Brain microvascular endothelial cell (primary cell): ENCODE measurements at places on chromosomes 7 and 10.
A peak's percentile ranks its signal among the peaks of the same experiment; 100 is the strongest.

DNA sequence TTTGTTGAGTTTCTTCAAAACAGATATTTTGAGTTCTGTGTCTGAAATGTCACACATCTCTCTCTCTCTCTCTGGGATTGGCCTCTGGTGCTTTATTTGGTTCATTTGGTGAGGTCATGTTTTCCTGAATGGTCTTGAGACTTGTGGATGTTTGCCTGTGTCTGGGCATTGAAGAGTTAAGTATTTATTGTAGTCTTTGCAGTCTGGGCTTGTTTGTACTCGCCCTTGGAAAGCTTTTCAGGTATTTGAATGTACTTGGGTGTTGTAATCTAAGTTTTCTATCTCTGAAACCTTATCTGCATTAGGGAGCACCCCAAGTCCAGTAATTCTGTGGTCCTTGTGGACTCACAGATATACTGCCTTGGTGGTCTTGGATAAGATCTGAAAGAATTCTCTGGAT lies 106.7 kb upstream of the PRSS58 start:
- no peak for DNase-seq

- no peak for DNase-seq
Measured at GRCh38 chr10:61785473-61786105, 115.9 kb upstream of the ARID5B start.

- DNase-seq: no peak
Measured at GRCh38 chr10:129544205-129545202, 77.5 kb downstream of the MGMT start.

GRCh38 chr10:772227-772637 lies 82.8 kb upstream of the DIP2C start:
- DNase-seq: no peak

- DNase-seq: no peak
Measured at GRCh38 chr7:39808796-39809481, 141.1 kb upstream of the CDK13 start.

DNA sequence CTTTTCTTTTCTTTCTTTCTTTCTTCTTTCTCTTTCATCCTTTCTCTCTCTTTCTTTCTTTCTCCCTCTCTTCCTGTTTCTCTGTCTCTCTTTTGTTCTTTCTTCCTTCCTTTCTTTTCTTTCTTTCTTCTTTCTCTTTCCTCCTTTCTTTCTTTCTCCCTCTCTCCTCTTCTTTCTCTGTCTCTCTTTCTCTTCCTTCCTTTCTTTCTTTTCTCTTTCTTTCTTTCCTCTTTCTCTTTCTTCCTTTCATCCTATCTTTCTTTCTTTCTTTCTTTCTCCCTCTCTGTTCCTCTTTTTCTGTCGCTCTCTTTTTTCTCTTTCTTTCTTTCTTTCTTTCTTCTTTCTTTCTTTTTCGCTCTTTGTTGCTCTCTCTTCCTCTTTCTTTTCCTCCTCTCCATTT lies 1149.2 kb upstream of the AUTS2 start:
- no peak for DNase-seq

DNA sequence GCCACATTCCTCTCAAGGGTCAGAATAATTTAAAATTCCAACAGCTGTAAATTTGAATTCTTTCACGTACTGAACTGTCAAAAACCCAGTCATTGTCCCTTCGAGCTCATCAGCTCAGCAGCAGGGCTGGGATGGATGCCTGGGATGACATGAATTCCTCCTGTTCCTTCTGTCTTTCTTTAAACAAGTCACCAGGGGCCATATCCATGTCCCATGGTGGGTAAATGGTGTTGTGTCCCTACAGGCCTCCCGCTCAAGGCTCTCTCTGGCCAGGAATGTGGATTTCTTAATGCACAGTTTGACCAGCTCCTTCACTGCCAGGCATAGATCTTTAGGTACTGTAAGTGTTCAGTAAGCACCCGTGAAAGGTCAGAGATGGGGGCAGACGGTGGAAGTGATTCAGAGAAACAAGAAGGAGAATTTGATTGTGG lies 13.8 kb upstream of the TECPR1 start:
- DNase-seq: peak; percentile 66

- no peak for DNase-seq
Measured at GRCh38 chr7:36527549-36527913, 137.9 kb downstream of the ANLN start.

- no peak for DNase-seq
Measured at GRCh38 chr10:124287791-124288190, 130.9 kb downstream of the OAT start.

GRCh38 chr7:41907444-41907843 lies 204.6 kb upstream of the INHBA start:
- no peak for DNase-seq

GRCh38 chr7:12965767-12966166 lies 278.3 kb downstream of the ARL4A start:
- DNase-seq: no peak

DNA sequence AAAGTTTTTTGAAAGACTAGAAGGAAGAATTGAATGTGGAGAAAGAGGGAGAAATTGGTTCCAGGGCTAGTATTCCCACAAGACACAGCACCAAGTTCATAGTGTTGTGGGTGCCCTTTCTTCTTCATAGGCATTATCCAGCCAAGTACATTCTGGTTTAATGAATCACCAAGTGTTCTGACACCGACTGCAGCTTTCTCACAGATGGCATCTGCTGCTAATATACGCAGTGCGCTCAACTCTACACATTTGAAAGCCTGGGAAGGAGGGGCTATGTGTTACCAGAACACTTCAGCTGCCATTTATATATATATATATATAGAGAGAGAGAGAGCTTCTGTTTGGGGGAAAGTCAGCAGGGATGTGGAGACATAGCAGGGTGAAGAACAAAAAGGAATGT lies 1168.4 kb downstream of the GATA3 start:
- DNase-seq: no peak

- no peak for DNase-seq
Measured at GRCh38 chr10:91103384-91104192, 116.9 kb upstream of the PCGF5 start.

DNA sequence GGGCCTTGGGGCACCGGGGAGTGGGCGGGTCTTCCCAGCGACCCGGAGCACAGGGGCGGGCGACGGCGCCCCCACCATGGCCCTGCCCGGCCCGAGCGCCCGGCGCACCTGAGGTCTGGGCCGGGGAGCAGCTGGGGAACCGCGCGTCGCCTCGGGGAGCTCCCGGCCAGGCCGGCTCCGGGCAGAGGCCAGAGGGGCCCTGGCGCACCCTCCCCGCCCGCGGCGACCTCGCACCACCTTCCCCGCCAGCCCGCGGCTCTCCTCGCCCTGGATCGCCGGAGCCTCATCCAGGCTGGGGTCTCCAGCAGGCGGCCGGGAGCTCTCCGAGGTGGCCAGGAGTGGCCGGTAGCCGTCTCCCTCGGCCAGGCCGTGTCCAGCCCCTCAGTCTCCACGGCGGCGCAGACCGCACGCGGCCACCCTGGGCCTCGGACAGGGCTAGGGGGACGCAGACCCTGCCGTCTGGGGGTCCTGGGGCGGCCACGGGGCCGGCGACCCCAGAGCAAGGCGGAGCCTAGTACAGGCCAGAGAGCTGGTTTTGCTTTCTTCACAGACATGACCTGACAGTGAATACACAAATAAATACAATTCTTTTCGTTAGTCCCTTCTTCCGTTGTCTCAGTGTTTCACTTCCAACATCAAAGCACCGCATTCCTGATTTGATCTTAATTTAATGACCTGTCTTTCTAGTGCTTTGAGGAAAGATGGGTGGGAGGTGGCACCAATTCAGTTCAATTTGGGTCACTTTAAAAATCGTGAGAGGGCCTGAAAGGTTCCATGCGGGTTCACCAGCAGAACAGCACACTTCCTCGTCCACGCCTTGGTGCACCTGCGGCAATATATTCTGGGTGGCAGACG lies 356.9 kb downstream of the DNAJB6 start:
- DNase-seq: no peak

DNA sequence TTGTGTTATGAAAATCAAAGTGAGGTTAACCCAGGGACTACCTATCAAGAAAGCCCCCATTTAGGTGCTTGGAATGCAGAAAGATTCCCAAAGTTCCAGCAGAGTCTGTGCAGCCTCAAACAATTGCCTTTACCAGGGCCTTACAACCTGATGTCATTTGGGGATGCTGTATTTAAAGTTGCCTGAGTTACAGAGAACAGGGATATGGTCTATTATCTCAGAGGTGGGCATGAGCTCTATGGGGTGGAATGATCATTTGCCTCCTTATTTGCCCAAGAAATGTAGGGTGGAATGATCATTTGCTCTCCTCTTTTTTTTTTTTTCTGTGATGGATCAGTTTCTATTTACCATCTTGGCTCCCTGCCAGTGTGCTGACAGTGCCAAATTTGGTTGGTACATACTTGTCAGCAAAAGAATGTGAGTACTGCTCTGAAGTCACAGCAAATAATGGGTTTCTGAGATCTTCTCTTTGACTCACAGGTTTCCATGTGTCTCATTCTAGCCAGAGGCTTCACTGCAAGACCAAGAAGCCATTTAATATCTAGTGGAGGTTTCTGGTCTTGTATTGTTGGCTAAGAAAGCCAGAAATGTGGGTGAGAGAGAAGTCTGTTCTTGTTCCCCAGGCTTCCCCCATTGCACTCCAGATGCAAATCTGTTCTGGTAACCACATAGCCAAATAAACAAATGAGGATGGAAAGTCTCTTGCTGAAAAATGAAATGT lies 45.5 kb upstream of the ZNRF2 start:
- DNase-seq: no peak

GRCh38 chr7:39952374-39952773 lies 2.3 kb downstream of the CDK13 start:
- DNase-seq: no peak
